ENCODE measurements at places on chromosomes 5 and 9.

- no peak for DNase-seq
These were observed 39.4 kb downstream of the LAMC3 start for GRCh38 chr9:131048332-131048731.

DNA sequence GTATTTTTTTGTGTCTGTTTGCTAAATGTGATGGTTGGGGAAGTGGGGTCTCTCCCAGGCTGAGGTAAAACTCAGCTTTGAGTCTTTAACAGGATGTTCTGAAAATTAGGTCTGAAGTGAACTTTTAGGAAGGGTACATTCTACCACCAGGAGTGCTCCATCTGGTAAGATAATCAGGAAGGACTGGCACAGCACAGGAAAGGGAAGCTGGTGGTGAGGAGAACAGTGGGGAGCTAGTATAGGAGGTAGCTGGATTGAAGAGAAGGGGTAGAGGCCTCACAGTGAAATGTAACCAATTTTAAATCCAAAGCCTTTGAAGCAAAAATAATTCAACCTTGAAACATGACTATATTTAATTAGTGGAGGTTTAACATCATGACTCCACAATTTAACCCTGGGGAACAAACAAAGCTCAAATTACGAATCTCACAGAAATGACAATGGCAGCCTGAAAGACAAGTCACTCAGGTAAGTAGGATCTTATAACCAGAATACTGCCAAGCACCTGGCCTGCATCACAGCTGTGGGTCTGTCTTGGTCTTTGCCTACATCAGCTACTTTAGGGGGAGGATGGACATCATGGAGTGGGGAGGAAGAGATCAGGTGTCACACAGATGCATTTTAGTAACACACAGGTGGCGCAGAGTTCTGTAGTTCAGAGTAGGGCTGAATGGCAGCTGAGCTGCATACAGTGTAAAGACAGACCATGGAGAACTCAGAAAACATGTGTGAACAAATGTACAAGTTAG is 445.3 kb downstream of the DMRT2 start:
- no peak for DNase-seq

DNA sequence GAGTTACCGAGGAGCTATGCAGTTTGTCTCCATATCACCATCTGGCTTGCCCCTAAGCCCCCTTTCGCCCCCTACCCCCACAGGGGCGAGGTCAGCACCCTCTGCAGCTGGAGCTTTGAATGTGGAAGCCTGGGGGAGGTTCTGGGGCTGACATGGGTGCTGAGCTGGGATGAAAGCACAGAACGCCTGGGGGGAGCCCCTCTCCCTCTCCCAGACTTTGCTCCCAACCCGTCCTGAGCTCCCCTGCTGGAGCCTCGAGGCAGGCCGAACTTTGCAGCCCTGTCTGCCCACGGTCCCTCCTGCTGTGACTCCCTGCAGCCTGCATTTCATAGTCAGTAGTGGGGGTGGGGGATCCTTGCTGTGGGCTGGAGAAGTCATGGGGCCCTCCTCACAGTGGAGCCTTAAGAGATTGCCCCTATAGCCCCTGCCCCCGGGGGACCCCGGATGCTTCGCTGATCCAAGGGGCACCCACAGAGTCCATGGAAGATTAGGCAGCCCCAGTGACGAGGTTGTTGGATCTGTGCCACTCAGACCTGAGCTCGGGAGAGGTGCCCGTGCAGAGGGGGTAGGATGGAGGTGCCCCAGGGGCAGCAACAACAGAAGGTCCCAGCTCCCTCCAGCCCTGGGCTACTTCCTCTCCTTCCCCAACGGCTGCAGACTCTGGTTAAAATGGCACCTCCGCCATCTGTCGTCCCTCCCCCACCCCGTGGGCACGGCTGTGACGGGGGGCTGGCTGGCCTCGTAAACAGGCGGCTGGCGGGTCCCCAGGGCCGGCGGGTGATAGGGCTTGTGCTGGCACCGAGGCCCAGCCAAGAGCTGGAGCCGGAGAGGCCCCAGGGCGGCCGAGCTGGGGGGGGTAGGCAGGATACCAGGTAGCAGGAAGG is 162.0 kb downstream of the C9orf50 start:
- peak; percentile 20 for DNase-seq

DNA sequence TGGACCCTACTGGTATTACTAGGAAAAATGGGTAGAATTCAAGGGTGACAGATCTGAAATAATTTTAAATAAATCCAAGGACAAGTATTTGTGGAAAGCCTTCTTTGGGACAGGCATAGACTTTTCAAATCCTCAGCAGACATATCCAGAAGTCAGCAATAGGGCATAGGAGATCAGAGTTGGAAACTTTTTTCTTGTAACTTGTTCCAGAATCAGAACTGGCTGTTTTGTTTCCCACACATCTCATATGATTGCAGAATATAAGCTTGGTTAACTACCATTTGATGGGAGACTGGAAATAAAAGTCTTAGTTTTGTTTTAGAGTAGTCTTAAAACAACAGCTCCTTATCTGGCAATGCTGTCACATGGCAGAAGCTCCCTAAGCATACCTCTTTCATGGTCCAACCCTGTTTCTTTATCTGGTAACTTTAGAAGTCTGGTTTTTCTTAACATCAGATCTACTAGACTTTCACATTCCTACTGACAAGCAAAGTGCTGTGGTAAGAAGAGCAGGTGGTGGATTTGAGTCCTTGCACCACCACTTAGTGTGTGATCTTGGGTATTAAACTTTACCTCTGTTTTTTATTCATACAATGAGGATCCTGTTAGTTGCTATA is 25.1 kb downstream of the XRCC4 start:
- DNase-seq = no peak

DNA sequence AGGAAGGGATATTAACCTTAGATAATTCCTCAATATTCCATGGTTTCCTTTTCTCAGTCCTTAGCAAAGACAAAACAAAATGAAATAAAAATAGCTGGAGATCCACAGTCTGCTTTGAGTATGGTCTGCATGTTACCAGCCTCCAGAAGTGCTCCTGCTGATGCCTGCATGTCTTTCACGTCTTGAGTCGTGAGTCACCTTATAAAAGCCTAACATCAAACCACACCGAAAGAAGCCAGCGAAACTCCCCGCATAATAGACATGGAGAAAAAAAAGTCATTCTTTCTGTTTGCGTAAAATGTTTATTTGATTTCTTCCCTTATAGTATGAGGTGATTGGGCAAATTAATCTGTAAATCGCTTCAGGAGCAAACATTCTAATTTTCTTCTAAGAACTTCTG is 380.5 kb downstream of the SLCO4C1 start:
- no peak for DNase-seq

GRCh38 chr5:149125386-149125891 is 15.9 kb upstream of the ABLIM3 start:
- DNase-seq = no peak

DNA sequence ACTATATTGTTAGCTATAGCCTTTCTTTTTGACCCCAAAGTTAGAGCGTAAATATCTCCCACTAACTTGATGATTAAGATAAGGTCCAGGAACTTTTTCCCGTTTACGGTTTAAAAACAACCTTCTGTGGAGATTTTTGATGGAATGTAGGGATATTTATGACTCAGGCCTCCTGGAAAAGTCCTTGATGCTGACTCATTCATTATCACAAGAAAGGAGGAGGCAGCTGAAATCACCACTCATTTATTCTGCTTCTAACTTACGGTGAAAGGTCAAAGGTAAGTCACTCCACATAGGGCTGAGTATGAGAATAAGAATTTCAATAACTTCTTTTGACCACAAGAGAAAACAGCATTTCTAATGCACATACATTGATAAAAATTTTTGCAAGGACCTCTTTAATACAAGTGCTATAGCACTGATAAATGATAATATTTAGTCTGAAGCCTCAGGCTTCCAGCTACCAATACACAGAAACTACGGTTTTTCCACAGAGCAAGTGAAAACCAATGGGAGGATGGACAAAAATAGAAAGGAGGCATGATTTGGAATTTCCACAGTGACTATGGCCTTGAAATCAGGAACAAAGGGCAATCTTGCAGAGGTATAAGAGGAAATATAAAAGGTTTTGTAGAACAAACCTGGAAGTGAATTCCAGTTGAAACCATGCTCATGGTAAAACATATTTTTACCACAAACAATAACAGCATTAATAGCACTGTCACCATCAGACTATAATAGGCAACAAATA is 146.5 kb downstream of the PPP2R2B start:
- DNase-seq = no peak

- DNase-seq = no peak
These were observed 149.3 kb upstream of the MTAP start for GRCh38 chr9:21653091-21653490.

GRCh38 chr5:34900652-34901051 is 14.7 kb downstream of the RAD1 start:
- no peak for DNase-seq

DNA sequence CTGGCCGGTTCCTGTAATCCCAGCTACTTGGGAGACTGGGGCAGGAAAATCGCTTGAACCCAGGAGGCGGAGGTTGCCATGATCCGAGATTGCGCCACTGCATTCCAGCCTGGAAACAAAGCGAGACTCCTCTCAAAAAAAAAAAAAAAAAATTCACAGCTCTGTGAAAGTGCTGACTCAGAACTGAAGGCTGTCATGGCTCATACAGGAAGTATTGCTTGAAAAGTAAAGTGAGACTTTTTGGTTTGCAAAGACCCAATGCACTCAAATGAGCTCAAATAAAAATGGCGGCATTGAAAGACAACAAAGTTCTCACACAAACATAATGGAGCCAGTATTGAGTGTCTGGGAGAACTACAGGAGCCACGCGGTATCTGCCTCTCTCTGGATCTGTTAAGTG is 202.1 kb downstream of the FBXL7 start:
- no peak for DNase-seq

GRCh38 chr9:136726631-136727191 is 14.3 kb downstream of the DIPK1B start:
- peak; percentile 64 for DNase-seq

DNA sequence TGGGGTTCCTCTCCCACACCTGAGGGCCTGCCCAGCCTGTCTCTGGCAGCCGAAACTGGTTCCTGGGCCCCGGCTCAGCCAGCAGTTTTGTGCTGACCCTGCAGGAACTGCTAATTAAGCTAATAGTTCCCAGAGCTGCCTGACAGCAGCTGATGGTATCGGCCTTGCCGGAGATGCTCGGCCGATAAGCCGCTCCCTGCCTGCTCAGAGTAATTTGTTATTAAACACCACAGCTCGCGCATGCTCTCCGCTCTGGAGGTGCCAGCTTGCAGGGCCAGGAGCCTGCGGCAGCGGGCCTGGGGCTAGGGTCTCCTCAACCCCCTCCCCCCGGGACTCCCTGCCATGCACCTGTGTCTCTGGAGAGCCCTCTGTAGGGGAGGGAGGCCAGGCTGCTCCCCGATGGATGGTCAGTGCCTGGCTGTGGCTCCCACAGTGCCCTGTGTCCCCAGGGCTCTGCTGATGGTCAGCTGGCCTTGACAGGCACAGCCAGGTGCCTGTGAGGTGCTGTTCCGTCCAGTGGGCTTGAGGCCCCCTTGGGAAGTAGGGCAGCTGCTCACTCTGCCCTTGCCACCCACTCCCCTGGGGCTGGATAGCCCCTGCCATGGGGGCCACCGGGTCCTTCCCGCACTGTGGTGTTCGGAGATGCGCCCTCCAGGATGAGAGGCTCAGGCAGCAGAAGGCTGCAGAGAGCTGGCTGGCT is 41.7 kb downstream of the RXRA start:
- no peak for DNase-seq

All from CD4-positive, alpha-beta T cell treated with Interleukin-21 for 1 hour (primary cell).